ENCODE measurements at places on chromosomes 16 and 17.

DNA sequence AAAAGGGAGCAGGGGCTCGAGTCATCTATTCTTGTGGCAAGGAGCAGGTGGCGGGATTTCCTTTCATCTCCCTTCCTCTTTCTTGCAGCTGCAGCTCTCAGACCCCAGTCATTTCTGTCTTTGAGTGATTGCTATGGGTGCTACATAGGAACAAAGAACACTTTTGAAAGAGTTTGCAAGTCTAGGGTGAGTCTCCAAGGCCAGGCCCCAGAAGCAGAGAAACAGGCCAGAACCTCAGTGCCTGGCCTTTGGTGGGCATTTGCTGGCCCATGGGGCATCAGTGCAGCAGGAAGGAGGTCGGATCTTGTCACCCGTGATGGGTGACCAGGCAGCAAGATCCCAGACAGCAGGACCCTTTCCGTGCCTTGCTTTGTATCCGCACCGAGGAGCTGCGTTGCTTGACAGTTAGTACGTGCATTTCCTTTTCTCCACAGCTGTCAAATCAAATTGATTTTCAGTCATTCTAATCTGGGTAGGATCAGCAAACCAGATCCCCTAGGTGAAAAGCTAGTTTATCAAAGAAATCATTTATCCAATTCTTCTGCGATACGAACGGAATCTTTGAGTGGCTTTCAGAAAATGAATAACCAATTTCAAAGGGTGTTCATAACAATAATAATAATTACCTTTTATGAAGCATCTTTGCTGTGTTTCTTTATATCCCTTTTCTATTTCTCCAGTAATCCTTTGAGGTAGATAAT is 244.6 kb upstream of the MAF start:
- DNase-seq: no peak

GRCh38 chr17:39036009-39036408 is 68.8 kb upstream of the FBXO47 start:
- DNase-seq: no peak

DNA sequence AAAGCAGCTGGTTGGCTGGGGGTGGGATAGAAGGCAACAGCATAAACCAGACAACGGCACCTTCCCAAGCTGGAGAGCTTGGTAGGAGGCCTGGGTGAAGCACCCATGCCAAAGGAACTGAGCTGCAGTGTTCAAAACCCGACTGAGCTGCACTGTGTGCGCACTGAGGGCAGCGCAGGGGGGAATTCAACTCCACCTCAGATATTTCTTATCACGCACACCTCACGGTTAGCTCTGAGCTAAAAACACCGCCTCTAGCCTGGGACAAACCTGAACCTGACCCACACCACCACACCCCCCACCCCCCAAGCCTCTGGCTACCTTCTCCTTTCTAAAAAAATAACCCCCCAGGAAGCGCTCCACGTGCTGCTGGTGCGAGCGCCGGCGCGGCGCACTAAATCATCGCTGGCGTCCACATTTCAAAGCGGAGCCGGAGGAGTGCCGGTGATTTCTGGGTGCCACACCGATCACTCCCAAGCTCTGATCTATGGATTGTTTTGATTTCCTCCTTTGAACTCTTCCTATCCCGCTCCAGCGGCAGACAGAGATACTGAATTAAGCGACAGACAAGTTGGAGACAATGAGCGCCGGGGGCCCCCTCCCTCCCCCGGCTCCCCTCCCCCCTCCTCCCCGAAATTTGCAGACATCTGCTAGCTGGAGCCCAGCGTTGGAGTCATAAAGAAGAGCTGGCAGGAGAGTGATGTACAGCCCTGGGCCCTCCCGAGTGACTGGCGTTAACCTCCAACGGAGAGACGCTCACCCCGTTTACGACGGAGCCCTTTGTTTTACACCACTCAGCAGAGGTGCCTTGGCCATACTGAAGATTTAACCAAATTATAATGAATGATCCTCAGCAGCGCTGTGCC is 85.0 kb downstream of the NOG start:
- no peak for DNase-seq

GRCh38 chr16:72372087-72373045 is 200.4 kb upstream of the PMFBP1 start:
- no peak for DNase-seq

GRCh38 chr16:28010671-28011070 is 52.8 kb downstream of the GSG1L start:
- no peak for DNase-seq

DNA sequence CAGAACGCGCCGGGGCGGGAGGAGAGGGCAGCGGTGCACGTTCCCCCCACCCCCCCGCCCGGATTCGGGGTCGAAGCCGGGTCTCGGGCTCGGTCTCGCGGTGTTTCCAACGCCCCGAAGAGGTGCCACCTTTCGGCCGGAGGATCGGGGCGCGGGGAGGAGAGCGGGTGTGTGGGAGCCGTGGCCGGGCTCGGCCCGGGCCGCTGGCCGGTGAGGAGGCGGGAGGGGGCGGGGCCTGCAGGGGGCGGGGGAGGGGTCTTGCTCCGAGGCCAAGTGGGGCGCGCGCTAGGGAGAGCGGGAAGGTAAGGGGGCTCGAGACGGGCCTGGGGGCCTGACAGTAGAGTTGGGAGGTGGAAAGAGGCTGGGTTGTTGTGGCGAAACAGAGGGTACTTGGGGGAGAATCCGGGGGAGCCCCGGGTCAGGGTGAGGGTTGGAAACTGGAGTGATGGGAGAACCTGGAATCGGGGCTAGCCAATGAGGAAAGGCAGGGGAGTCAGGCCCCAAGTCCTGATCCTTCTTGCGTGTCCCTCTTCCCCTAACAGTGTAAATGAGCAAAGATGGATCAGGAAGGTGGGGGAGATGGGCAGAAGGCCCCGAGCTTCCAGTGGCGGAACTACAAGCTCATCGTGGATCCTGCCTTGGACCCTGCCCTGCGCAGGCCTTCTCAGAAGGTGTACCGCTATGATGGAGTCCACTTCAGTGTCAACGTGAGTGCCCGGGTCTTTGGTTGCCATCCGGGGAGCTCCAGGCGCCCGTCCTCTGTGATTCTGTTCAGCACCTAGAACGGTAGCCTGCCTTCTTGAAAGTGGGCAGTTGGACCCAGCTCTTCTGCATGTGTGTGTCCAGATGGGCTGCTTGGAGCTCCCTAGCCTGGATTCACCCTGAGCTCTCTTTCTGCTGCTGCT is 873 bp downstream of the SETD1A start:
- DNase-seq: no peak

All from CD4-positive, alpha-beta T cell treated with Interleukin-12 subunit alpha and Interleukin-12 subunit beta, for 1 hour (primary cell).